ENCODE measurements at places on chromosomes 11 and 22.

- no peak for DNase-seq
Observed at GRCh38 chr11:108734956-108735559, 70.2 kb downstream of the DDX10 start.

DNA sequence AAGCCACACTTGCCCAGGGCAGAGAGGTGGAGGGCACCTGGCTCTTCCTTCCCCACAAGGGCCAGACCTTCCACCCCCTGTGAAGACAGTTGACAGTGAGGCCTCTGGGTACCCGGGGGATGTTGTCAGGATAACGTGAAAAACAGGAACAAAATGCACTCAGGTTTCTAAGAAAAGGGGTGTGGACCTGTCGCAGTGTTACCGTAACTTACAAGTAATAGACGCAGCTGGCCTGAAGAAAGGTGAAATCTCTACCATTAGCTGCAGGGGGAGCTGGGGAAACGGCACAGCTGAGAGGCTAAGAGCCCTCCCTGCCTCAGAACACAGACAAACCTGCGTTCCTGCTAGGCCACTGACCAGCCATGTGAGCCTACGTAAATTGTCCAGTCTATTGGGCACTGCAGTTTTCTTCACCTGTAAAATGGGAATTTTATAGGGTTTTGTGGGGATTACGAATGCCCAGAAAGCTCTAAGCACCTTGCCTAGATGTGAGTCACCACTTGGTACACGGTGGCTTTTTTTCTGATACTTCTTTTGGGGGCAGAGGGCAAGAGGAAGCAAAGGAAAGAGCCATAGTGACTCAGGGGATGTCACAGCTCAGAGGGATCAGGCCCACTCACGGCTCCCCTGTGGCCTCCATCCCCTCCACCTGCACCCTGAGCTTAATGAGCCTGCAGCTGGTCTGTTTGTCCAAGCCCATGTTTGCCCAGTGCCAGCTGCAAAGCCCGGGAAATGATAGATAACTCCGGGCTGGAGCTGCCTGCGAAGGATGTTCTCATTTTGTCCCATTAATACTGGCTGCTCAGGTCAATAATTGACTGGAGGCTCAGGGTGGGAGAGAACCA lies 18.4 kb upstream of the CABP7 start:
- DNase-seq = no peak

- DNase-seq = no peak
Observed at GRCh38 chr11:68691402-68691784, 7.0 kb downstream of the GAL start.

- no peak for DNase-seq
Observed at GRCh38 chr22:23062616-23063538, 7.4 kb upstream of the GNAZ start.

GRCh38 chr11:106461839-106462545 lies 384.5 kb downstream of the AASDHPPT start:
- DNase-seq = no peak

DNA sequence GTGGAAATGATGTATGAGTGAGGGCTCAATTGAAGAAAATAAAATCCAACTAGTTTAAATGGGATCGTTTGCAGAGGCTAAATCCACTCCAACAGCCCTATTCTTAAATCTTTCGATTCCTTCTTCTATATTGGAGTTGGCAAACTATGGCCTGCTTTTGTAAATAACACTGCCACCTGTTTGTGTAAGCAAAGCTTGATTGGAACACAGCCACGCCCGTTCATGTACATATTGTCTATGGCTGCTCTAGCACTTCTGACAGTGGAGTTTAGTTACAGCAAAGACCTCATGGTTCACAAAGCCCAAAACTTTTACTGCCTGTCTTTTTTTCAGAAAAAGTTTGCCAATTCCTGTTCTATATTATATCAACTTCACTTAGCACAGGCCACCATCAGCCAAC lies 40.6 kb upstream of the RCN1 start:
- no peak for DNase-seq

- DNase-seq = no peak
Observed at GRCh38 chr22:27386186-27386585, 415.4 kb downstream of the MN1 start.

GRCh38 chr22:40238425-40239344 lies 61.0 kb downstream of the TNRC6B start:
- no peak for DNase-seq

- DNase-seq = no peak
Observed at GRCh38 chr22:38861927-38862326, 10.1 kb downstream of the CBX6 start.

DNA sequence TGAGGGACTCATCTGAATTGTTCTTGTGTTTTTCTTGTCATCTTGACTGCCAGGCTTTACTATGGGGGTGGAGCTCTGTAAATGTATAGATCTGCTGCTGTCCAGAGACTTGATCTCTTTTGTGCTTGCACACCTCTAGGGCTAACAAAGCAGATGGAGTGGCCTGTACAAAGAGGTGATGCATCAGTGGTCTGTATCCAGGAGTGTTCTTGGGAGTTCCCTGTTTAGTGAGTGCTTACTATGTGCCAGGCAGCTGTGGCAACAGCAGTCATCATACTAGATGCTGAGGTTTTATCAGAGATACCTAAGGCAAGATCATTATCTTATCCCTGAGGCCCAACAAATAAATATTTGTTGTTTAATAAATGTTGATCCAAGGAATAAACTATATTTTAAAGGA lies 33.4 kb downstream of the STIM1 start:
- DNase-seq = no peak

DNA sequence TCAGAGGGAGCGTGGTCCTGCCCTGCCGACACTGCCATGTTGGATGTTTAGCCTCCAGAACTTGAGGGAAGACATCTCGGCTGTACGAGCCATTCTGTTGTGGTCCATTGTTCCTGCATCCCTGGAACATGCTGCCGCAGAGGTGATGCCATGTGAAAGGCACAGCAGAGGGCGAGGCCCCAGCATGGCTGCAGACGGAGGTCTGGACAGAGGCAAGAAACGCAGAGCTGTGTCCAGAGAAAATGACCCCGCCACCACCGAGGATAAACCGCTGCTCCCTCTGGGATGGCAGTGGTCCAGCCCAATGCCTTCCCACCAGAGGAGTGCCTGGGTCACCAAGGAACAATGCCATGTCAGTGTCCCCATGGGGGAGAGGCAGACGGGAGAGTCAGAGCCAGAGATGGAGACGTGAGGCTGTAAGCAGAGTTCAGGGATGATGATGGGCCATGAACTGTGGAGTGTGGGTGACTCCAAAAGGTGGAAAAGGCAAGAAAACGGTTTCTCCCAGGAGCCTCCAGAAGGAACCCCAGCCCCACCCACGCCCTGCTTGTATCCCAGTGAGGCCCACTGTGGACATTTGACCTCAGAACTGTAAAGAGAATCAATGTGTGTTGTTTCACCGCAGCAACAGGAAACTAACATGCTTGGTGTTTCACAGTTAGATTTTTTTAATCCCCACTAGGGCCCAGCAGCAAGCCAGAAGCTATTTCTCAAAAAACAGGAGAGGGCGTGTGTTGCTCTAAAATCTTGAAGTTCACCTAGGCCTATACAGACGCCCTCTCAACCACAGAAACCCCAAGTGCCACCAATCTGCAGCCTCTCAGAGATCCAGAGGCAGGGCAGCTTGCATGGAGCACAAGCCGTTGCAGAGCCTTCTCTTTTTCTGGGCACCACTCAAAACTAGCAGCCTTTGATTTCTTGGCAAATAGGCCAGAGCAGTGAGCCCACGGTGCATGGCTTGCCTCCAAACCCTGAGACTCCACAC lies 1422.9 kb downstream of the TBC1D22A start:
- no peak for DNase-seq

DNA sequence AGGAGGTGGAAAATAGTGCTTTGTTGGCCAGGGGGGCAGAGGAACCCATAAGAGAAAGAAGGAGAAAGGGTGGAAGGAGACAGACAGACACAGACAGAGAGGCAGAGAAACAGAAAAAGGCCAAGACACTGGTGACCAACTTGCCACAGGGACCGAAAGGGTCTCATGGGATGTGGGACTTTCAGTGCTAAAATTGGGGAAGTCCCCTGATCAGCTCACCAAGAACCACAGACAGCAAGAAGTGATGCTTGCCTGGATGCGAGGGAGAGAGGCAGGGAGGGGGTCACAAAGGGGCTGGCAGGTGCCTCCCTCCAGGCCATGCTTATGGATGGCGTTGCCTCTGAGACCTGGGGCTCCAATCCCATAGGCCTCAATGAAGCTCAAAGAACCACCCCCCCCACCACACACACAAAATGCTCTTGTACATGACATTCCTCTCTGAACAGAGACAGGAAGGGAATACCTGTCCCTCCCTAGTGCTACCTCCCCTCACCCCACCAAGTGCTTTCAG lies 413.4 kb downstream of the MN1 start:
- DNase-seq = no peak

- no peak for DNase-seq
Observed at GRCh38 chr11:89612096-89612495, 98.0 kb upstream of the TRIM77 start.

- no peak for DNase-seq
Observed at GRCh38 chr11:76773921-76774361, 9.2 kb upstream of the TSKU start.

GRCh38 chr11:57202281-57202680 lies 20.5 kb downstream of the LRRC55 start:
- DNase-seq = no peak

DNA sequence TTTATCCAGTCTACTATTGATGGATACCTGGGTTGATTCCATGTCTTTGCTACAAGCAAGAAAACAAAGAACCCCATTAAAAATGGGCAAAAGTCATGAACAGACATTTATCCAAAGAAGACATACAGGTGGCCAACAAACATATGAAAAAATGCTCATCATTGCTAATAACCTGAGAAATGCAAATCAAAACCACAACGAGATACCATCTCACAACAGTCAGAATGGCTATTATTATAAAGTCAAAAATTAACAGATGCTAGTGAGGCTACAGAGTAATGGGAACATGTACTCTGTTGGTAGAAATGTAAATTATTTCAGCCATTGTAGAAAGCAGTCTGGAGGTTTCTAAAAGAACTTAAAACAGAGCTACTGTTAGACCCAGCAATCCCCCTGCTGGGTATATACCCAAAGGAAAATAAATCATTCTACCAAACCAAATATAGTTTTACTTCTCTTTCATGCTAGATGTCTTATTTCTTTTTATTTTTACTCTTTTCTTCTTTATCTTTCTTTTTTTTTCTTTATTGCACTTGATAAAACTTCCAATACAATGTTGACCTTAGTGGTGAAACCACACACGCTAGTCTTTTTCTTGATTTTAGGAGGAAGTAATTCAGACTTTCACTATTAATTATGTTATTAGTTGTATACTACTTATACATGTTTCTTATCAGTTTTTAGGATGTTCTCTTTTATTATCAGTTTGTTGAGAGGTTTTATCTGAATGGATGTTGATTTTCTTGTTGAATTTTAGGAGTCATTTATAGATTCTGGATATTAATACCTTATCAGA lies 14.3 kb downstream of the TRIM22 start:
- DNase-seq = no peak

All from GOT3 (cell line).